ENCODE measurements at places on chromosomes 12 and 14.

DNA sequence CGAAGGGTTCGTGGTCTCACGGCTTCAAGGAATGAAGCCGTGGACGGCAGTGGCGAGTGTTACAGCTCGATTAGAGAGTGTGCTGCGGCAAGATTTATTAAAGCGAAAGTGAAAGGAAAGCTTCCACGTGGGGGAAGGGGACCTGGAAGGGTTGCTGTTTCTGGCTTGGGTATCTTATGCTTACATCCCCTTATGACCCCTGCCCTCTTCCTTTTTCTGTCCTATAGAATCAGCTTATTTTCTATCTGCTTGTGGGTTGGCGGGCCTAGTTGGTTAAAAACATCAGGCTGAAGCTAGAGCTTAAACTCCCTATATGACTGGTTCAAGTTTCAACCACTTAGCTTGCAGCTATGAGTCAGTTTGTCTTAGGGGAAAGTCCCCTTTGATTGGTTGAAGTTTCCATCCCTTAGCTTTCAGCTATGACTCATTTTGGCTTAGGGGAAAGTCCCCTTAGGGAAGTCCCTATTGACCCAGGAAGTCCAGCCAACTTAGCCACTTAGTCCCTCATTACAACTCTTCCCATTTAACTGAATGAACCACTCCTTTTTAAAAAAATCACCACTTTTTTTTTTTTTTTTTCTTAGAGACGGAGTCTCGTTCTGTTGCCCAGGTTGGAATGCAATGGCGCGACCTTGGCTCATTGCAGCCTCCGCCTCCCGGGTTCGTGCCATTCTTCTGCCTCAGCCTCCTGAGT lies 1494.7 kb upstream of the TMEM132C start:
- ATAC-seq, result no peak

- ATAC-seq, result no peak
Measured at GRCh38 chr14:31068235-31068634, 42.1 kb upstream of the STRN3 start.

DNA sequence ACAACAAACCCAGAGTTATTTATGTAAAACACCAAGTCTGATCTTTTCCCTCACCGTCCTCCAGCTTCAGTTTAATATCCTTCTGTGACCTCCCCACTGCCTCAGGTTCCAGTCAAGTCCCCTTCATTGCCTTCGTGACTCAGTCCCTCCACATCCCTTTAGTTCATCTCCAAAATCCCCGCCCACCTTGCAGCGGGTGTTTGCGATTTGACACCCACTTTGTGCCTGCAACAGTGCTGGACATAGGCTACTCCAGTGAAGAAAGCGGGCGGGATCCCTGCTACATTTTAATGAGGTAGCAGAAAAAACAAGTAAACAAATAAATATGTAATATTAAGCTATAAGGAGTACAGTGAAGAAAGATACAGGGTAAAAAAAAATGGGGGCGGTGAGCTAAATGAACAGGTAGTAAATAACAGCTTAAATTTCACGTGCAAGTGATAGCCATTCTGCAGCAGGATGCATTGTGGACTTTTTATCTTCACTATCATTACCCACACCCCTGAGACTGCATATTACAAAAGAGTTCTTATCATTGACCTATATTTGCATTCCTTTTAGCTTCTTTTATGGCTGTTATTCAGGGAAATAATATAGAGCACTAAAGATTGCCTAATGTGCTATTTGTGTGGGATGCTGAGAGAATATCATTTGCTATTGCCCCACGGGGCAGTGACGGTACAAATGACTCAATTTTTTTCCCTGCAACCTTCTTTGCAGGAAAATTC lies 222.8 kb upstream of the NUDT4 start:
- no peak for ATAC-seq

DNA sequence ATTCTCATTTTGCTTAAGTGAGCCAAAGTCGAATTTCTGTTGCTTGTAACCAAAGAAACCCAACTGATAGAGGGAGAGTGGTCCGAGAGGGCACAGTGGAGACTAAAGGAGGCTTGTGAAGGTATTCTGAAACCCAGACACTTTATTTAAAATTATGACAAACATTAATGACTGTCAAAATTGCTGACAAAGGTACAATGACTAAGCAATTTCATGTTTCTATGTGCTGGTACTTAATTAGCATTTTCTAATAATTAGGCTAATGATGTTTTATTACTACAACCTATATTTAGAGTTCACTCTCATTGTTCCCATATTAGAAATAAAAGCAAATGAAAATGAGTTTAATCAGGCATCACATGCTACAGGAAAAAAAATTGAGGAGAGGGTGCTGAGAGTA lies 116.4 kb downstream of the PTGER2 start:
- ATAC-seq, result no peak

DNA sequence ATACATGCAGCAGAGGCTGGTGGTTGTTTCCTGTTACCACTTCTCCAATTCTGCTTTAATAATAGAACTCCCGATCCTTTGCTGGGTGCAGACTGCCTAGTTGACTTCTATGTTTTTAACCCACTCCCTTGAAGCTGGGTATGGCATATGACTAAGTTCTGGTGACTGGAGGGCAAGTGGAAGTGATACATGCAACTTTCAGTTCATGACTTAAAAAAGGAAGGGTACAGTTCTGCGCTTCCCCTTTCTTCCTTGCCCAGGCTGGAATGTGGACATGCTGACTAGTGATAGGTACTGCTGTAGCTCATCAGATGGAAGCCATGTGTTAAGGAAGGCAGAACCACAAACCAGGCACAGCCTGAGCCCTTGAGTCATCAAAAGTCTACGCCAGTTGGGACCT lies 2.4 kb upstream of the A2M start:
- no peak for ATAC-seq

GRCh38 chr14:64758691-64759554 lies 54.7 kb downstream of the PLEKHG3 start:
- peak; percentile 77 for ATAC-seq

DNA sequence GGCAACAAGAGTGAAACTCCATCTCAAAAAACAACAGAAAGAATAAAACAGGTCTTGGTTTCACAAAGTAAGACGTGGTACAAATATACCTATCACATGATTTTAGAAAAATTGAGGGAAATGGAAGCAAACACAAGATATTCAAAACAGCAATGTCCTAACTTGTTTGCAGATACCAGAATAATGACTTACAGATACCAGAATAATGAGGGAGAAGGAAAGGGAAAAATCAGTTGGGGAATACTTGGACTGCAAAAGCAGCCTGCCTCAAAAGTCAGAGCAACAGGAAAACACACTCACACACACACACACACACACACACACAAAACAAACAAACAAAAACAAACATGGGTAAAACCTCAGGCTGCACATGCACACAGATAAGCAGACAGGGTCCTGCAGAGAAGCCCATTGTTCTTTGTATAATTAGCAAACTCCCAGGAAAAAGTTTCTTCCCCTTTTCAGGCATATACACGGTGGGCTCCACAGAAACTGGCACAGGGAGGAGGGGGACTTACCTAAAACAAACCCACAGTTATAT lies 65.7 kb upstream of the CAPRIN2 start:
- no peak for ATAC-seq

All from SK-N-SH treated with all-trans-retinoic acid at 6 μM for 48 hours (cell line).